ENCODE measurements at places on chromosomes 1 and 21.

DNA sequence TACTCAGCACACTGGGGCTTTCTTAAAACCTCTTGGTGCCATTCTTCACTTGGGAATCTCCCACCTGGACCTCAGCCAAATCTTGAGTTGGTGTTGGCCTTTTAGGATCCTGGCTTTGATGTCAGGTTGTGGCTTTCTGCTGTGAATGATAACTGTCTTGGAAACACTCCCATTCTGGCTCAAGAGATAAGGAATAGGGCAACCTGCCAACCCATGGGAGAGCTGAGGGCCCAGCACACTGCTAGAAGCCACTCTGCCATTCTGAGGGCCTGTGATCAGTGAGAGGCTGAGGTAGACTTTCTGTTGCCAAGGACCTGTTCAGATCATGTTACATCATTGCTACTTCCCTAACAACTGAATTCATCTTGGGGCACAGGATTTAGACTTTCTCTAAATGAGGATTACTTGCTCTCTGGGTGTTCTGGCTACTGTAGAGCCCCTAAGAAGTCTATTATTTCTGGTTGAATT, 45.8 kb downstream of the TTC39A start:
- DNase-seq: no peak

DNA sequence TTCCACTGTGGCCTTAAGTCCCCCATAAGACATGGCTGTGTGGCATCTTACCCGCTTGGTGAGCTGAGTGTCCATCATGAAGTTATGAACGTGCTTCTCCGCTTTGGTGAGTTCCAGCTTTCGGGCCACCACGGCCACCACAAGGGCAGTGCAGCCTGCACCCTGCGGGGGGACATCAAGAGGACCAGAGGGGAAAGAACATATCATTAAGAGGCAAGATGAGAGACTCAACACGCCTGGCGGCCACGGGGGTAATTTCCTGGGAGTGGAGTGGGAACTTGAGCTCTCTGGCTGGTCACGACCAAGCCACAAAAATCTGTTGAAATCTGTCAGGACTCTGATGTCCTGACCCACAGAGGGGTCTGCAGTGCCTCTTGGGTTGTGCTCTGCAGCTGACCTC, 117.9 kb upstream of the ADAR start:
- no peak for DNase-seq

DNA sequence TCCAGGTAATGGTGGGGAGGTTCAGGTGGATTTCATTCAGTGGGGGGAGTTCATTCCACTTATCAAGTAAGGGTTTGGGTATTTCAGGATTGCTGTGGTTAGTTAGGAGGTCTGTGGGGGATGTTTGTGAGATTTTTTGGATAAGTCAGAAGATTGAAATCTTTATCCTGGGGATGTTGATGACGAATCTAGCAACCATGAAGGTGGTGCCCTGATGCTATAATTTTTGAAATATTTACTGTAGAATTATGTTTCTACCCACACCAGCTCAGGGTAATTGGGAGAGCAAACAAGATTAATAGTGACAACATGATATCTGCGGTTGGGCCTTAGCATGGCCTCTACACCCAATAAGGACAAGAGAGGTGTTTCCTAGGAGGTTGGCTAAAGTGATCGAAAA, 28.3 kb downstream of the SUCO start:
- no peak for DNase-seq

DNA sequence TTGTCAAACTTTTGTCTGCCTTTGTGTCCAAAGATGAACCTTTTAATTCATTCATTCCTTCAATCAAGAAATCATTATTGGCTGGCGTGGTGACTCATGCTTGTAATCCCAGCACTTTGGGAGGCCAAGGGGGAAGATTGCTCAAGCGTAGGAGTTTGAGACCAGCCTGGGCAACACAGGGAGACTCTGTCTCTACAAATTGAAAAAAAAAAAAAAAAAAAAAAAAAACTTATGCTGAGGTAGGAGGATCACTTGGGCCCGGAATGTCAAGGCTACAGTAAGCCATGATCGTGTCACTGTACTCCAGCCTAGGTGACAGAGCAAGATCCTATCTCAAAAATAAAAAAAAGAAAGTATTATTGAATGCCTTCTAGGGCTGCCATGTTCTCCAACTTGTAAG, 51.3 kb upstream of the CXADR start:
- DNase-seq: no peak

GRCh38 chr1:245160741-245161400, 6.1 kb downstream of the KIF26B start:
- no peak for DNase-seq

GRCh38 chr1:224454402-224455055, 19.9 kb upstream of the WDR26 start:
- no peak for DNase-seq

DNA sequence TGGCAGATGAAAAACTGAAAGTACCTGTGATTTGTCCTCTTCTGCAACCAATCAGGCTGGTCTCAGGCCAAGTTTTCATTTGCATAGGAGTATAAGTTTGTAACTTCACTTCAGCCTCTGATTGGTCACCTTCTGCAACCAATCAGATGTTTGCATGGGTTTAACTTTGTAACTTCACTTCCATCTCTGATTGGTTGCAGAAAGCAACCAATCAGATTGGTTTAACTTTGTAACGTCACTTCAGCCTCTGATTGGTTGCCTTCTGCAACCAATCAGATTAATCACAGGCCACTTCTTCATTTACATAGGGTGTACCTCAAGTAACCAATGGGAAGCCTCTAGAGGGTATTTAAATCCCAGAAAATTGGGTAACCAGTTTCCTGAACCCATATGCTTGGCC, 18.9 kb upstream of the TUT4 start:
- DNase-seq: no peak

DNA sequence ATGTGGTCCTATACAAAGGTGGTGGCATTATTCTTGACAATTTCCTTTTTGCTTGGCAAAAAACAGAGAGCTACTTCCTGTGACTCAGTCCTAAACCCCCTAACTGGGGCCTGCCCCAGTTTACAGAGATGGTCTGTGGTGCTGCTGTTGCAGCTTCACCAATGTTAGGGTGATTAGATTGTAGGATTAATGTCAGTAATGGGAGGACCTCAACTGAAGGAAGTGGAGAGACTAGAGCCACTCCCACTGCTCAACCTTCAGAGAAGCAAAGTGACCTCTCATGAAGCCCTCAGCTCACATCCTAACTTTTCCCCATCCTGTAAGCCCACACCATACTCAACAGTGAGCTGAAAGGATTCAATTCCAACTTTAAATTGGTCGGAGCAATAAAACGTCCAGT, 3.6 kb downstream of the S100A6 start:
- DNase-seq: no peak

DNA sequence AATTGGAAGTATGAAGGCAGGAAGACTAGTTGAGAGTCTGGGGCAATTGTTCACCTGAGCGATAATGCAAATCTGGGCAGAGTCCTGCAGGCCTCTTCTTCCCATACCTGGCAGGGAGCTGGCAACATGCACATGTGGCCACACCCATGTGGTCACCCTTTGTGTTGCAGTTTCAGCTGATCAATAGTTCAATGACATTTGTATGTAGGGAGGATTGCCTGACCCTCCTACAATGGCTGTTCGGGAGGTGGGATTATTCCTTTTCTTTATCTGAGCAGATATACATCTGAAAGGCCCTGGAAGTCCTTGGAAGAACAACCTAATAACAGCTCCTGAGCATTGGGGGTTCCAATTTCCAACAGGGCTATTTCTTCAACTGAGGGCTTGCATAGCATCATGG, 15.2 kb upstream of the TRIM45 start:
- no peak for DNase-seq

DNA sequence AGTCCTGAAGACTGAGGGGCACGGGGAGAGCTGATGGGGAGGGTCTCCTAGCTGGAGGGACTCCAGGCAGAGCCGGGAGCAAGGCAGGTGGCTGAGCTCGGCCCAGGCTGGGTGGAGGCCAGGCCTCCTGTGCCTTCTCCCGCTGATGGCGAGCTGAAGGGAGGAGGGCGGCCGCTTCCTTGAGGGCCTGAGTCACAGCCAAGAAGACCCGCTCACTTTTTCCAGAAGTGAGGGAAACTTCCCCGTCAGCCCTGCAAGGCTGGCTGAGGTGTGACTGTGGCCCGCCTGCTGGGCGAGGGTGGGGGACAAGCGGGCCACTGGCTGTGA, 1.7 kb upstream of the VWA1 start:
- no peak for DNase-seq

- DNase-seq: no peak
These were observed 2.9 kb downstream of the FABP3 start for GRCh38 chr1:31370021-31370420.

DNA sequence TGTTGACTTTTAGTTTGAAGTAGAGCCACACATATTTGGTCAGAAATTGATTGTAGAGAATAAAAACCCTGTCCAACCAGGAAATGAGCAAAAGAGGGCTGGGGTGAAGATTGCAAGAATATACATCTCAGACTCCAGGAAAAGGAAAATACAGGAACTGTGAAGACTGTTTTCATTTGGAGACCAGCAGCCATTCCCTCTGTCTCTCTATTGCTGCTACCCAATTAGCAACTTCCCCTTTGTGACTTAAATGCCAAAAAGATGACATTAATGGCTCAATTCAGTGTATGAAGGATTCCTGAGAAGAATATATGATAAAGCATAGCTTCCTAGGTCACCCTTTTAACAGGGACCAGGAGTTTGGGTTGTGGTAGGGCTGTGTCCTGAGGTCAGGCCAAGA, 31.6 kb upstream of the CEP350 start:
- peak; percentile 2 for DNase-seq
